ENCODE measurements at places on chromosomes 4 and X. TPM values are rescaled to one million over a fixed set of nuclear protein-coding genes. Genes with fewer than 3 reads are reported as not detected.
A peak's percentile ranks its signal among the peaks of the same experiment; 100 is the strongest.

Gene EPHA5
- not detected for total RNA-seq

Gene PAGE1
- not detected for total RNA-seq

Gene TSPAN7
- 0.62 TPM for total RNA-seq

Gene DTHD1
- 13.5 TPM for total RNA-seq

Gene GAGE1
- not detected for total RNA-seq

Gene MORC4
- 14.7 TPM for total RNA-seq

Gene P2RY10
- total RNA-seq, result 82.7 TPM

Gene TNMD
- not detected for total RNA-seq

DNA sequence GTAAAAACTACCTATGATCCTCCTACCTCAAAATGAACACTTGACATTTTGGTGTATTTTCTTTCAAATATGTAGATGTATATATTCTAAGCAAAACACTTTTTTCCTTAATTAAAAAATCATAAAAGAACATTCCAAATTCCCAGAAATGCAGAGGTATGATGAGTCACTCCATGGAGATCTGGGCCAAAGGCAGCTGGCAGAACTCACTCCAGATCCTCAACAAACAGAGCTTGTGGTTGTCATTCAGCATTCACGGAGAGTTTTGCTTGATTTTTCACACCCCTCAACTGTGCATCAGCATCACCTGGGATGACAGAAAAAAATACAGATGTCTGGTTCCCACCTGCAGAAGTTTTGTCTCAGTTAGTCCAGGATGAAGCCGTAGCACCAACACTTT, 144.6 kb downstream of the KIT start:
- DNase-seq, result no peak
- H3K36me3 ChIP-seq, result no peaks in the 10 kb centered on the region
- H3K4me1 ChIP-seq, result no peaks in the 10 kb centered on the region
- H3K27me3 ChIP-seq, result no peaks in the 10 kb centered on the region
- no peak overlapping the region for H3K4me3 ChIP-seq
- no peak overlapping the region for H3K27ac ChIP-seq

DNA sequence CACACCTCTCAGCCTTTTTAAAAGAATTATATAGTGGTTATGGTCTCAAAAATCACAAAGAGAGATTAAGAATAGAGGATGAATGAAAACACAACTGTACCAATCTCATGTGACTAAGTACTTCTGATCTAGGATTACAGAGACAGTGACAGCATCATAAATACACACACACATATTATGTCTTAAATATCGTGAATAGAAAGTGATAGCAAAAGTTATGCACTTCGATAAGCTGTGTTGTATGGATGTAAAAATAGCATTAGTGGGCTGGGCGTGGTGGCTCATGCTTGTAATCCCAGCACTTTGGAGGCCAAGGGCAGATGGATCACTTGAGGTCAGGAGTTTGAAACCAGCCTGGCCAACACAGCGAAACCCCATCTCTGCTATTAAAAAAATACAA, 25.0 kb downstream of the GYPA start:
- H3K36me3 ChIP-seq, result no peaks in the 10 kb centered on the region
- no peaks in the 10 kb centered on the region for H3K4me1 ChIP-seq
- H3K27me3 ChIP-seq, result no peaks in the 10 kb centered on the region
- no peak overlapping the region for H3K27ac ChIP-seq
- no peak for DNase-seq
- no peak overlapping the region for H3K4me3 ChIP-seq

DNA sequence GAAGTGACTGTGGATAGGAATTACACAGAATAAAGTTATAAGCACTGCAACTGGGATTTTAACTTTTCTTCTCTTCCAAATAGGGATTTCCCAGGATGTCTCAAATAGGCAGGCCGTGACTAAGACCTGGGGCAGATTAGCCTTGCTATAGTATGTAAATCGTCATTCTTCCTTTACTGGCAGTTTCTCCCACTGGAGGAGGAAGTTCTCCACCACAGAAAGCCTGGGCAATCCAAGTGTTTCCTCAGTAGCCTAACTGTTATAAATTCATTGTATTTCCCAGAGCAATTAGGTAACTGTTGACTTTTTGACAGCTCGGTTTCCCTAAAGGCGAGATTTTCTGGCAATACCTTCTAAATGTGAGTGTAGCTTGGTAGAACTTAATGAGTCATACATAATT, at the start of gene TNIP3:
Gene TNIP3 (minus strand): TSS at position 31 of the 400 bp plus-strand sequence. CDS start 196 bp downstream, outside the sequence.
- H3K36me3 ChIP-seq, result no peaks in the 10 kb centered on the region
- H3K4me1 ChIP-seq, result peaks cover 38% of the 10 kb centered on the region
- no peak for DNase-seq
- peak within 1 kb of the TSS; percentile 16 for H3K4me3 ChIP-seq

GRCh38 chr4:82268050-82268825, 105.6 kb downstream of the HNRNPD start:
- no peak overlapping the region for H3K27ac ChIP-seq
- no peaks in the 10 kb centered on the region for H3K36me3 ChIP-seq
- H3K4me3 ChIP-seq, result no peak overlapping the region
- peaks cover 11% of the 10 kb centered on the region for H3K4me1 ChIP-seq
- DNase-seq, result peak; percentile 36

DNA sequence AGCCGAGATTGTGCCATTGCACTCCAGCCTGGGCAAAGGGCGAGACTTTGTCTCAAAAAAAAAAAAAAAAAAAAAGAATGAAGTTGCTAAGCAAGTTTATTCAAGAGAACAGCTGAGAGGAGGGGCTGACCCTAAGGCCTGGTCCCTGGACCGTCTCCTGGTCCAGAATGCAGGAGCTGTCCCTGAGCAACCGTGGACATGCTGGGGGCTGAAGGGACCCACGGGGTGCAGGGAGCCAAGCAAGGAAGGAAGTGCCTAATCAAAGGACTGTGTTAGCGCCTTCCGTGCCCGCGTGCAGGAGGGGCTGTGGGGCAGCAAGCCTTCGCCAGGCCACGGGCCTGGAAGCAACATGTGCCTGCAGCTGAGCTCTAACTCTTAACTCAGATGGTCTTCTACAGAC, 39.1 kb upstream of the CDKN2AIP start:
- H3K4me3 ChIP-seq, result no peak overlapping the region
- H3K27ac ChIP-seq, result peak overlapping the region; percentile 73
- H3K27me3 ChIP-seq, result peaks cover 2% of the 10 kb centered on the region
- H3K36me3 ChIP-seq, result no peaks in the 10 kb centered on the region
- DNase-seq, result no peak

GRCh38 chrX:38214551-38215531, 5.8 kb downstream of the SRPX start:
- H3K27ac ChIP-seq, result no peak overlapping the region
- DNase-seq, result no peak
- H3K27me3 ChIP-seq, result peaks cover 33% of the 10 kb centered on the region
- H3K4me3 ChIP-seq, result no peak overlapping the region

GRCh38 chr4:124593494-124593893, 119.0 kb downstream of the ANKRD50 start:
- no peak overlapping the region for H3K27ac ChIP-seq
- H3K27me3 ChIP-seq, result no peaks in the 10 kb centered on the region
- no peak for DNase-seq

DNA sequence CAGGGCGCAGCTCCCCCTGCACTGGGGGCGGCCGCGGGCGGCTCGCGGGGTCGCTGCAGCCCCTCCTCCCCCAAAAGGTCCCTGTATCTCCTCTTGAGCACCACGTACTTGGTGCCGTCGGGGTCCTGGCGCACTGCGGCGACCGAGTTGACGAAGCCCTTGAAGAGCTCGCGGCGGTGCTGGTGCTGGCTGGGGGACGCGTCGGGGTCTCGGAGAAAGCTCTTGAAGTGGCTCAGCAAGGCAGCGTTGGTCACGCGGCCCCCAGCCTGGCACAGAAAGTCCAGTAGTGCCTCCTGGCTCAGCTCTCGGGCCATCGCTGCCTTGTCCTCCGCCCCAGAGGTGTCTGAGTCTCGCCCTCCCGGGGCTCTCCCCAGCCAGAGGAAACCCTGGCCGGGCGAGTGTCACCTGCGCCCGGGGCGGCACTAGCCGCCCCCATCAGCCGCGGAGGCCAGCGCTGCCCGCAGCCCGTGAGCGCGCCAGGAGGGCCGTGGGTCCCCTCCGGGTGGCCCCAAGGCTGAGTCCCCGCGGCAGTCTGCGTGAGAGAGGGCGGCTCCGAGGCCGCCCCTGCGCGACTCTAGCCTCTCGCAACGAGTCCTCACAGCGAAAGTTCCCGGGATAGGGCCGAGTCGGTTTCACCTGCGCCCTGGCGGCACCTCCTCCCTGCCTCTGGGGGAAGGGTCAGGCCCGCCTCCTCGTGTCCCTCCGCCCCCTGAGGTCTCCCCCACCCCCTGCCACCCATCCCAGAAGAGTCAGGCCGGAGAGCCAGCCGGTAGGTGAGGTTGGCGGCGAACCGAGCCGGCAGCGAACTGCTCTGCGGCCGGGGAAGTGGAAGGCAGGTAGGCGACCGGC, at the start of gene SOWAHB:
Gene SOWAHB (minus strand): TSS at position 609 of the 849 bp plus-strand sequence. CDS start 295 bp downstream, at position 314.
- peak; percentile 24 for DNase-seq
- no peaks in the 10 kb centered on the region for H3K36me3 ChIP-seq
- peak within 1 kb of the TSS; percentile 26 for H3K4me3 ChIP-seq
- H3K4me1 ChIP-seq, result peaks cover 5% of the 10 kb centered on the region

GRCh38 chr4:121308328-121308663, 72.5 kb downstream of the QRFPR start:
- peaks cover 16% of the 10 kb centered on the region for H3K4me1 ChIP-seq
- no peak for DNase-seq
- peaks cover 9% of the 10 kb centered on the region for H3K27me3 ChIP-seq
- no peaks in the 10 kb centered on the region for H3K36me3 ChIP-seq
- no peak overlapping the region for H3K27ac ChIP-seq

- no peaks in the 10 kb centered on the region for H3K36me3 ChIP-seq
- H3K27me3 ChIP-seq, result no peaks in the 10 kb centered on the region
- no peak overlapping the region for H3K4me3 ChIP-seq
- H3K27ac ChIP-seq, result no peak overlapping the region
- DNase-seq, result no peak
- no peaks in the 10 kb centered on the region for H3K4me1 ChIP-seq
These were observed 756.9 kb downstream of the FAT4 start for GRCh38 chr4:126071346-126072333.

- peaks cover 14% of the 10 kb centered on the region for H3K4me1 ChIP-seq
- H3K27ac ChIP-seq, result no peak overlapping the region
- no peak for DNase-seq
These were observed 56.3 kb downstream of the RGS12 start for GRCh38 chr4:3349116-3349515.

- no peak overlapping the region for H3K27ac ChIP-seq
- H3K4me3 ChIP-seq, result no peak overlapping the region
- DNase-seq, result no peak
- no peaks in the 10 kb centered on the region for H3K4me1 ChIP-seq
- H3K27me3 ChIP-seq, result peaks cover 31% of the 10 kb centered on the region
These were observed 155.4 kb upstream of the FAM241A start for GRCh38 chr4:111989817-111990216.

DNA sequence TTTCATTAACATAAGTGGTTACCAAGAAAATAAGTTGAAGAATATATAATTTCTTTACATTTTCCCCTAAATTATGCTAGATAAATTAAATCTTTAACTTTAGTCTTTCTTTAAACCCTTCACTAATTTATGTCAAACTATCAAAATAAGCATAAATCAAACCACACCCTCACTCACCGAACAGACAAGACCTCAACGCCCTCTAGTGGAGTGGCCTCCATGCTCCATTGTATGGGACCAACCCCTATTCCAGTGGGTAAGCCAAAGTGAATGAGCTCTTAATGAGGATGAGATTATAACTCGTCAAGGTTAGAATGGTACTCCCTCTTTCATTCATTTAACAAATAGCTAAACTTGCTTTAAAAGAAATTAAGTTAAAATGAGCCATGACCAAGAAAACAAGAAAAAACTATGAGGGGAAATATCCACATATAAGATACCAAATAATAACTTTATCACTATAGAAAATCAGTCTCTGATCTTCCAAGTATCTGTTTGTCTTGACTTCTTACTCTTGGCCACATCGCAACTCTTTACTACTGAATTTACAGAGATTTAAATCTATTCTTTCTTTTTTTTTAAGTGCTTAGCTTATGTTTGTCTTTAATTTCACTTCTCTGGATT, 15.6 kb upstream of the BBS12 start:
- DNase-seq, result peak; percentile 78
- peaks cover 2% of the 10 kb centered on the region for H3K36me3 ChIP-seq
- H3K27ac ChIP-seq, result peak overlapping the region; percentile 5
- peaks cover 47% of the 10 kb centered on the region for H3K4me1 ChIP-seq
- H3K27me3 ChIP-seq, result no peaks in the 10 kb centered on the region
